ENCODE measurements at places on chromosomes 11 and 22.

- DNase-seq, result no peak
Observed at GRCh38 chr11:123523539-123523938, 93.5 kb downstream of the GRAMD1B start.

GRCh38 chr11:115080923-115081680 is 402.8 kb downstream of the NXPE2 start:
- no peak for DNase-seq

- no peak for DNase-seq
Observed at GRCh38 chr11:121793291-121793690, 322.7 kb downstream of the BLID start.

DNA sequence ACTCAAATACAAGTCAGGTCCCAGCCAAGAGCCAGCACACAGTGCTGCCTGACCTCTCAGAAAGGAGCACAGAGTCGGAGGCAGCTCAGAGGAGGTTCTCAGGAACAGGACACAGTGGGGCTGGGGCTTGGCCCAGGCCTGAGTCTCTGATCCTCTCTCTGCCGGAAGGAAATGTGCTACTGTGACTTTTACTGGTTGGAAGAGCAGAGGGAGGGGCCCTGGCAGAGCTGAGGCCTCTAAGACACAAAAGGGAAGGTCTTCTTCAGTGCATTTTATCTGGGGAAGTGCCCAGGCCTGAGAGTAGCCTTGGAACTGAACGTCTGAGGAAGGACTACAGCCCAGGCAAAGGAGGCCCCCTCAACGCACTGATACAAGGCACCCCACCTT is 16.2 kb upstream of the CASTOR1 start:
- DNase-seq, result no peak

DNA sequence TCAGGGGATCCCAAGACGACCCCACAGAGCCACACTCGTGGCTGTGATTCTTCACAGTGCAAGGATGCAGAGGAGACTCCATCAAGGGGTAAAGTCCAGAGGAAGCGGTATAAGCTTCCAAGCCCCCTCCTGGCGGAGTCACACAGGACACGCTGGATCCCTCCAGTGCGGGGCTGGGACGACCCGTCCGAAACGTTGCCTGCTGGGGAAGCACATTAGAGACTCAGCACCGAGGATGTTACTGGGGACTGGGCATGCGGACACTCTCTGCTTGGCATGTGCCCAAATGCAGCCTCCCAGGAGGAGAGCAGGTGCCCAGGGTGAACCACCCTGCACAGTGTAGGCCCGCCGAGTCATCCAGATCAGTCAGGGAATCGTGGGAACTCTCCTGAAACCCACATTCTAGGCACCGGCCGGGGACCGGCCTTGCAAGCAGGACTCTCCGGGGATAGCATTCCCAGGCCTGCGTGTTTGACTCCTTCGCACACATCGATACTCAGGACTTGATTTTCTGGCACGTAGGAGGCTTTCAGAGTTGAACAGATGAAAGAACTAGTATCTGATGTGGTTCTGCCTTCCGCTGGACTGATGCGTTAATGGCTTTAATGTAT is 229.8 kb downstream of the TBC1D22A start:
- DNase-seq, result no peak

- DNase-seq, result no peak
Observed at GRCh38 chr22:39543095-39543494, 10.5 kb upstream of the RPS19BP1 start.

DNA sequence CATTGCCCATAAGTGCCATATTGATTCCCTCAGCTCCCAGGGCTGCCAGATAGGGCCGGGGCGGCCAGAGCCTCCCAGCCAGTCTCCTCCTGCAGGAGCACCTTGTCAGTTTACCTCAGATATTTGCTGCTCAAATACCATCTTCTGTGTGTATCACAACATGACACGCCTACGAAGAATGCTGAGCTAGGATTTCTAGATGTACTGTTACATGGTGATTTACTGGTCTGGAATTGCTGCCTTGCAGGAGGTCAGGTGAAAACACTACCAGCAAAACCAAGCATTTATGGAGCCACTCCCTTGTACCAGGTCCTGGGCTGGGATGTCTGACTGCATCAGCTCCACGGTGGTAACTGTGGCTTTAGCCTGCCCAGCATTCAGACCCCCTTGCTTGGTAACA is 11.8 kb downstream of the MICAL3 start:
- DNase-seq, result no peak

DNA sequence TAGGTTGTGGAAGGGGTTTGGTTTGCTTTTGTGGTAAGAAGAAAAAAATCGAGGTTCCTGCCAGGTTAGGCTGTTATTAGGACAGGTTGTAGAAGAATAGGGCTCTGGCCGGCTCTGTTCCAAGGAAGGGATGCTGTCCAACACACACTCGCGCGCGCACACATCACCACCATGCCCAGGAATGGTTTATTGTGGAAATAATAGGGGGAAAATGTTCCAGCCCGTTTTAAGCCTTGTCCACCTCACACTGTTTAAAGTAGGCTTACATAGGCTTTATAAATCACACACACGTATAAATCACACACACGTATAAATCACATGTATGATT is 1.2 kb upstream of the ARHGAP20 start:
- no peak for DNase-seq
